ENCODE measurements at places on chromosomes 12 and 14.

GRCh38 chr12:58888131-58888783 lies 32.0 kb downstream of the LRIG3 start:
- DNase-seq: peak; percentile 73

DNA sequence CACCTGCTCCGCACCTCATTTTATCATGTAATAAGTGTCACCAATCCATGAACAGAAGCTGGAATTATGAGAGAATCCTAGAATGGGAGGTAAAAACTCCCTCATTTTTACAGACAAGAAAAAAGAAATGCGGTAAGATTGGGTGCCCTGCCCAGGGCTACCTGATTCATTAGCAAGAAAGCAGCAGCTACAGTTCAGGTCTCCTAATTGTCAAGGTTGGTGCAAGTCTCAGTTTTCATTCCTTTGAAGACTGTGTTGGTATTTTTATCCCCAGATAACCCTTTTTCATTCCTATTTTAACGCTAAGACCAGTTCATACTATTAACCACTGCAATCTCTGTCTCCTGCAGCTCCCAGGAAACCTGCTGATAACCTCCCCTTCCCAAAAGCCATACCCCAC lies 6.9 kb downstream of the DUSP6 start:
- DNase-seq: no peak

GRCh38 chr12:130192642-130193345 lies 30.5 kb downstream of the FZD10 start:
- DNase-seq: no peak

GRCh38 chr14:95119336-95119735 lies 38.0 kb downstream of the DICER1 start:
- DNase-seq: no peak

- no peak for DNase-seq
Measured at GRCh38 chr14:55911776-55912175, 206.4 kb upstream of the PELI2 start.
